Thyroid gland (tissue), 4 donors: ENCODE measurements at places on chromosomes 16 and 17. TPM values are rescaled to one million over a fixed set of nuclear protein-coding genes. Genes with fewer than 3 reads are reported as not detected.

Gene CCNF
- 1.2 TPM for total RNA-seq

Gene ABCA8
- 54.7 TPM for total RNA-seq

Gene NEK8
- total RNA-seq, result 14.0 TPM

- H3K27ac ChIP-seq, result no peak overlapping the region
- no peak for DNase-seq
- H3K36me3 ChIP-seq, result no peaks in the 10 kb centered on the region
- H3K27me3 ChIP-seq, result no peaks in the 10 kb centered on the region
Observed at GRCh38 chr16:75192606-75193264, 14.2 kb downstream of the CTRB2 start.

GRCh38 chr16:79395591-79395990, 204.9 kb downstream of the MAF start:
- no peaks in the 10 kb centered on the region for H3K36me3 ChIP-seq
- H3K27me3 ChIP-seq, result no peaks in the 10 kb centered on the region
- no peak for DNase-seq
- no peak overlapping the region for H3K27ac ChIP-seq
- H3K4me3 ChIP-seq, result no peak overlapping the region

DNA sequence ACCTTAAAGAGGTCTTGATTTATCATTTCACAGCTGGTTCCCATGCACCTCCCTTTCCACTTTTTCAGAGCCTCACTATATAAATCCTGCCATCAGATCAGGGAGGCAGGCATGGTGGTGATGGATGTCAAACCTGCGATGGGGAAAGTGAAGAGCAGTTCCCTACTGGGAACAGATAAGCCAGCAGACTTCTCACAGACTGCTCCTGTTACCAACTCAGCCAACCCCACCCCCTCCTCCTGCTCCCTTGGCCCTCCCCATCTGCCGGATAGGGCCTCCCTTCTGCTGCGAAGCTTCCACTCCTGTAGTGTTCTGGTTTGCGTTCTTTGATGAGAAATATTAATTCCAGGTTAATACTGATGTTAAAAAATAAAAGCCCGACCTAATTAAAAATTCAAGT, 232.1 kb downstream of the STX8 start:
- no peak for DNase-seq
- H3K36me3 ChIP-seq, result no peaks in the 10 kb centered on the region
- no peak overlapping the region for H3K4me3 ChIP-seq
- no peaks in the 10 kb centered on the region for H3K27me3 ChIP-seq

DNA sequence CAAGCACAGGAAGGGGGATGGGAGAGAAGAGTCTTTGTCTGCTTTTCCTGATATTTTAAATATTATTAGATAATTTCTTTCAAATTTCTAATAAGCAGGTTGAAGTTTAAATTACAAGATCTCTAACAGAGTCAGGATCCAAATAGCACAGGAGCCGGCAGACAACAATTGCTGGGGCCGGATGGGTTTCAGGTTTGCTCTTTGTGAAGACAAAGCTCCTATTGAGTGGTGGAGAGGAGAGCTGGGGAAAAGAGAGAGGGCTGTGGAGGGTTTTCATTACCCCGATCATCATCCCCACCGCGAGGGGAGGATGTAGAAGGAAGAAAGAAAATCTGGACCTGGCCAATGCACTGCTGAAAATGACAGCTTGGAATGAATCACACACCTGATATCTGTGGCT, 197.3 kb downstream of the SOX9 start:
- DNase-seq, result no peak
- no peak overlapping the region for H3K27ac ChIP-seq
- no peaks in the 10 kb centered on the region for H3K36me3 ChIP-seq
- no peaks in the 10 kb centered on the region for H3K4me1 ChIP-seq
- no peaks in the 10 kb centered on the region for H3K27me3 ChIP-seq

GRCh38 chr17:59666235-59666634, 41.0 kb downstream of the PTRH2 start:
- H3K4me3 ChIP-seq, result no peak overlapping the region
- H3K4me1 ChIP-seq, result peaks cover 59% of the 10 kb centered on the region
- H3K27me3 ChIP-seq, result no peaks in the 10 kb centered on the region
- no peak for DNase-seq
